ENCODE measurements at places on chromosomes 7 and 10.

- no peak for DNase-seq
Observed at GRCh38 chr7:45881280-45881758, 7.0 kb upstream of the IGFBP1 start.

DNA sequence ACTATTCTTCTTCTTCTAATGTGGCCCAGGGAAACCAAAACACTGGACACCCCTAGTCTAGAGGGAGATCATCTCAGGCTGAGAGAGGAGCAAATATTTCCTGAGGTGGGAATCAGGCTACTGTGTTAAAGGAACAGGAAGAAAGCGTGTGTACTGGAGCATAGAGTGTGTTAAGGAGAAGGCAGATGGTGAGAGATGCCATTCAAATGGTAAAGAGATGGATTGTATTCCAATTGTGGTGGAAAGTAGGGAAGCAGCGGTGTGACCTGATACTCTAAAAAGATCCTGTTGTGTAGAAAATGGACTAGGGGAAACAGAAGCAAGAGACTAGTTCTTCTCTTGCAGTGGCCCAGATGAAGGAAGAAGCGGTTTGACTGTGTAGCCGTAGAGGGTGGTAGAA, 31.2 kb downstream of the RAB18 start:
- DNase-seq: no peak

DNA sequence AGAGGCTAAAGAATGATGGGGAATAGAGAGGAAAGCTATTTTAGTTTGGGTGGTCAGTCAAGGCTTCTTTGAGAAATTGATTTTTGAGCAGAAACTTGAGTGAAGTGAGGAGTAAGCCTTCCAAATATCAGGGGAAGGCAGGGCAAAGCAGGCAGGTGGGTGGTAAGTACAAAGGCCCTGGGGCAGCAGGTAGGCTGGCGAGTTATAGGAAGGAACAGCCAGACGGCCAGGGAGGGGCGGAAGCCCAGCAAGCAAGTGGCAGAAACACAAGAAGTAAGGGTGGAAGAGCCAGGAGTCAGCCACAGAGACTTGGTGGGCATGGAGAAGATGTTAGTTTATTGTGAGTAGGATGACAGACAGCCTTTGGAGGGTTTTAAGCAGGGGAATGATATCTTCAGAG, 34.9 kb downstream of the VWA2 start:
- no peak for DNase-seq

GRCh38 chr7:30363778-30364563, 79.6 kb downstream of the ZNRF2 start:
- no peak for DNase-seq

DNA sequence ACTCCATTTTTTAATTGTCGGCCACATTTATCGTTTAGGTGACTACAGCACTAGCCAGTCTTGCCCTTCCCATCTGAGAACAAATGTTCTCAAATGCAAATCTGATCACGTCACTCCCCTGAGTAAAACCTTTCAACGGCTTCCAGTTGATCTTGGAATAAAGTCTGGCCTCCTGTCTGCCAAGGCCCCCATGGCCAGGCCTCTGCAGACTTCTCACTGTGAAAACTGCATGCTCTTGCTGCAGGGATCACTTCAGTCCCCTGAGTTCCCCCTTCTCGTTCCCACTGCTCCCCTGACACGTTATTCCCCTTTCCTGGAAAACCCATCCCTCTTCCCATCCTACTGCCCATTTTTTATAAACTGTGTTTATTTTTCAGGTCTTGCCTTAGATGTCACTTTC, 124.1 kb upstream of the NEBL start:
- DNase-seq: no peak

- no peak for DNase-seq
Observed at GRCh38 chr10:44725404-44725803, 185.7 kb upstream of the TMEM72 start.

GRCh38 chr7:135512135-135512887, 2.4 kb upstream of the CNOT4 start:
- DNase-seq: peak; percentile 30

DNA sequence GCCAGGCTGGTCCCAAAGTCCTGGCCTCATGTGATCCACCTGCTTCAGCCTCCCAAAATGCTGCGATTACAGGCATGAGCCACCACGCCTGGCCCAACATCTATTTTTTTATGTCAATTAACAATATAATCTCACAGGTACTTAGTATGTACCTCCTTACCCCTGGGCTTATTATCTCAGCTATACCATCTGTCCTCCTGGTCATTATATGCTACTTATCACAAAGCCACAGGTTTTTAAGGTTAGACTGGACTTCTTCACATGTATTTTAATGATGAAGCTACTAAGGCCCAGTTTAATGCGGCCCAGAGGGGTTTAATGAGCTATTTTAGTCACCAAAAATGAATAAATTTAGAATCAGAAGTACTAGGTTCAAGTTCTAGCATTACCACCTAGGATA, 3.4 kb downstream of the NSUN6 start:
- no peak for DNase-seq

DNA sequence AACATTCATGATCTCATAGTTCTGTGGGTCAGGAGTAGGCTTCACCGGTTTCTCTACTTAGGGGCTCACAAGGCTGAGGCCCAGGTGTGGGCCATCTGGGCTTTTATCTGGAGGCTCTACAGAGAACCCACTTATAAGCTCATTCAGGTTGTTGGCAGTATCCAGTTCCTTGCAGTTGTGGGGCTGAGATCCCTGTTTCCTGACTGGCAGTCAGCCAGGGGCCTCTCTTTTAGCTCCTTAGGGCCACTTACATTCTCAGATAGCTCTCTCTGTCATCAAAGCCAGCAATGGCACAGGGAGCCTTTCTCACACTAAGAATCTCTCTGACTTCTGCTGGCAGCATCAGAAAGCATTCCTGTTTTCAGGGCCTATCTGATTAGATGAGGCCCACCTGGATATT, 18.2 kb upstream of the HECTD2 start:
- DNase-seq: no peak

GRCh38 chr10:77195101-77195500, 442.5 kb downstream of the KCNMA1 start:
- DNase-seq: no peak

DNA sequence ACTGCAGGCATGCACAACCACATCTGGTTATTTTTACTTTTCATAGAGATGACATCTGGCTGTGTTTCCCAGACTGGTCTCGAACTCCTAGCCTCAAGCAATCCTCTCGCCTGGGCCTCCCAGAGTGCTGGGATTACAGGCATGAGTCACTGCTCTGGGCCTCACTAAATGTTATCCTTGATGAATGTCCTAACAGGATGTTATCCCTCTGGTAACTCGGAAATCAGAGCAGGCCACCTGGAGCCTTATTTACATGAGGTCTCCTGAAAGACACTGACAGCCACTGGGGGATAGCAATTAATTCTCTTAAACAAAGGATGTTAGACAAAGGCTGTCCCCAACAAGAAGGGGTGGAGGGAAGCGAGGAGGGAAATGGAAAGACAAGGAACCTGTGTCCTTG, 4.5 kb upstream of the ZNF438 start:
- no peak for DNase-seq

DNA sequence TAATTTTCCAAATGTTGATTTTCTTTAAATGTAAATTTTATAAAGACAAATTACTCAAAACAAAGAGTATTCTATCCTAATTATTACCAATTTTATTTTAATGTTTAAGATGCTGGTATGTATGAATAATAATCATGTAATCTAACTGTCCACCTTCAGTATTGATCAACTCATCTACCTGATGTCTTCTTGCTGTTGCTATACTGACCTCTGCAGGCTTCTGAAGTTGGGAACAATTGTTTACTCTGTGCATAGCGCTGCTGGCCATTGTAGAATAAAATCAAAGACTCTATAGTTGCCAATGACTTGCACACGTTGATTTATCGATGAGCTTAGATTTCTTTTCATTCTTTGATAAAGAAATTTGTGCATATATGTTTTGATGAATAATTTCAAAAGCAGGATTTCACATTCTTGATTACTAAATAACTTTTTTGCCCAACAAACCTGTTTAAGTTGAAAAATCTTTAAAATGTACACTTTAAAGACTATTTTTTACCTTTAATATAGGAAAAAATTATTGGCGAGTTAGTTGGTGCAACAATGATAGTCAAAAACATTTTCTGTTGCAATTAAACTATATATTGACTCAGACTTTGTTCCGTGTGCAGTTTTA, 282.3 kb downstream of the TFEC start:
- no peak for DNase-seq

DNA sequence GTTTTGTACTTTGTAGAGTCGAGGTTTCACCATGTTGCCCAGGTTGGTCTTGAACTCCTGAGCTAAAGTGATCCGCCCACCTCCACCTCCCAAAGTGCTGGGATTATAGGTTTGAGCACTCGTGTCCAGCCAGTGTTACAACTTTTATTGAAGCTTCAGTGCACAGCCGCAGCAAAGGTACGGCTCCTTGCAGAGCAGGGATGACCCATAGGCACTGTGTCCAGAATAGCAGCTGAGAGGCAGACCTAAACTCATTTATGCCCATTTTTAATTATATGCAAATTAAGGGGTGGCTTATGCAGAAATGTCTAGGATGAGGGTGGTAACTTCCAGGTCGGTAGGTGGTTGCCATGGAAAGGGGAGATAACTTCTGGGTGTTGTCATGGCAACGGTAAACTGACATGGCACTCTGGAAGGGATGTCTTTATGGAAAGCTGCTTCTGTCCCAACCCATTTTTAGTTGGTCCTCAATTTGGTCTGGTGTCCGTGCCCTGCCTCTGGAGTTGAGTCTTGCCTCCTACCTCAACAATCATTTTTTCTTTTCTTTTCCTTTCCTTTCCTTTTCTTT, 22.7 kb downstream of the NYAP1 start:
- DNase-seq: no peak

DNA sequence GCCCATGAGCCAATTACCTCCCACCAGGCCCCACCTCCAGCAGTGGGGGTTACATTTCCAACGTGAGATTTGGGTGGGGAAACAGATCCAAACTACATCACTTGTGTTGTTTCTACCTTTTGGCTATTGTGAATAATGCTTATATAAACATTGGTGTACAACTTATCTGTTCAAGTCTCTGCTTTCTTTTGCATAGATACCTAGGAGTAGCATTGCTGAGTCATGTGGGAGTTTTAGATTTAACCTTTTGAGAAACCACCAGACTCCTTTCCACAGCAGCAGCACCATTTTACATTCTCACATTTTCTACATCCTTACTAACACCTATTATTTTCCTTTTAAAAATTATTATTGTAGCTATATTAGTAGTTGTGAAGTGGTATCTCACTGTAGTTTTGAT, 14.4 kb upstream of the FRA10AC1 start:
- no peak for DNase-seq

DNA sequence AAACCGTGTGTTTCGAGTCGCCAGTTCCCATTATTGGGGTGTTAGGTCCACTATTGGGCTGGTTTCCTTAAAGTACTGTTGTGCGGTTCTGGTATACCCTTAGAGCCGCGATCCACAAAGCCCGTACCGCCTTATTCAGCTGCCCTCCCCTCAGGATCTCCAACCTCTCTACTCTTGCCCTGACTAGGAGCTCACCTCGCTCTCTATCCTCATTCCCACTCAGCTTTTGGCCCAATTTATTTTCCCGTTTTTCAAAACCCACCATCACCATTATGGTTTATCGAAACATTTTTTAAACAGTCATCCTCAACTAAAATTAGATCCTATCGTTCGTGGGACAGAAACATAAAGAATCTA, 461 bp upstream of the ETV1 start:
- DNase-seq: no peak

DNA sequence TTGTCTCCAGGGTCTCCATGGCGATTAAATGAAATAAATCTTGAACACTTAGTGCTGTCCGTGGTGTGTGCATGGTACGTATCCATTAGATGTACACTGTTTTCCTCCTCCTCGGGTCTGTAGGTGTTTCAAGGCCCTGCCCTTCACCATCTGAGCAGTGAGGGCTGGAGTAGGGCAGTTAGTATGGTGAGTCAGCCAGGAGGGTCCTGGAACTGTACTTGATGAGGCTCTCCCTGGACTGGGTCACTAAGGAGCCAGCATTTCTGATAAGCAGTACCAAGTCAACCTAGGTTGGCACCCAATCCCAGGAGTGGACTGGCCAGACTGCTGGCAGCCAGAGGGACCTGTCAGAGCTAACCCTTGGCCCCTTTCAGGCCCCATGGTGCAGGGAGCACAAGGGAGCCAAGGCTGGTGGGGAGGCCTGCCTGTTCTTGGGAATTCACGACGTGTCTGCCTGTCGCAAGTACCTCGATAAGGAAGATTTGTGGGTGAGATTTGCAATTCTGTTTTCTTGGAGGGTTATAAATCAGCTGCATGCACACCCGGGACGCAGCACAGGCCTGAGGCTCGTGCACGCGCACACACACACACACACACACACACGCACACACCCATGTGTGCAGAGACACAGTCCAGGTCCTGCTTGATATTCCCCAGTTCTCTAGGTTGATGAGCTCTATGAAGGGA, 114.2 kb downstream of the ZMIZ1 start:
- no peak for DNase-seq

DNA sequence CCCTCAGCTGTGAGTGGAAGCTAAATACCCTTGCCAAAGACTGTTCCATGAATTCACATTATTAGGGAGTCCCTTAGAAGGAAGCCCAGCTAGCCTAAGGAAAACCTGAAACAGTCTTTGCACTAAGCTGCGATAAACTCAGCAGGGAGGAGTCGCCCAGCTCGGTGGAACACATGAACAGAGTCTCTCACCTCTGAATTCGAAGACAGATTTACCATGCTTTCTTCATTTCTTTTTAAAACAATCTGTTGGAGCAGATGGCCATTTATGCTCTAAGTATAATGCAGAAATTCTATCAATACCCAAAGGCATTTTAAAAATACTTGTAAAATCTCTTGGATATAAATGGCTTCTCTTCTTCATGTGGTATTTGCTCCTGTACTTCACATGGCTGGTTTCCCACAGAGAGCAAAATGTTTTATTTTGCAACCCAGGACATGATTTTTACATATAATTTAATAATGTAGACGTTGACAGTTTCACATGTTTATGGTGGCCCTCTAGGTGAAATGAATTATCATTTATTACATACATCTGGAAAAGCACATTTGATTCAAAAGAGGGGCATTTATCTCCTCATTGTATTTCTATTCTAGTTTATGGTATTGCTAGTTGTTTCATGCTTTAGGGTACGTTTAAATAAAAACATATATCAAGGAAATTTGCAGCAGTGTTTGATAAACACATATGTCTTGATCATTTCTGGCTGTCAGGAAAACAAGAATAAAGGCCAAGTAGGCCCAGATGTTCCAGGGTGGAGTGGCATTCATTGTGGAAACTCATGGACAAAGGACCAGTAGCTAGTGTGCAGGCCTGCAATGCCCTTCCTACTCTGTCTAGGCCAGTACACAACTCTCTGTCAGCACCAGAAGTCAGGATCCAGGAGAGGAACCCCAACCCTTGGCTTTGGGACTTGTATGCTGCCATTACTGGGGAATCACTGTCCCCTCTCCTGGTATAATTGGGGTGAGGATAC, 52.2 kb downstream of the LRGUK start:
- DNase-seq: no peak
